AG04449 (cell line): ENCODE measurements at places on chromosomes 12 and 14.
A peak's percentile ranks its signal among the peaks of the same experiment; 100 is the strongest.

GRCh38 chr12:80937391-80938238 is at the start of gene LIN7A:
Gene LIN7A, minus strand, starts transcription at chr12:80937934. Its CDS starts 212 bp downstream, at chr12:80937722.
- DNase-seq, result no peak

GRCh38 chr14:72094844-72095582 is 162.8 kb downstream of the RGS6 start:
- no peak for DNase-seq

- DNase-seq, result no peak
Observed at GRCh38 chr14:39025250-39025809, 77.7 kb downstream of the SEC23A start.

- no peak for DNase-seq
Observed at GRCh38 chr14:52790011-52790755, 1.2 kb downstream of the GNPNAT1 start.

- DNase-seq, result no peak
Observed at GRCh38 chr14:68762953-68763764, 29.7 kb downstream of the ZFP36L1 start.

DNA sequence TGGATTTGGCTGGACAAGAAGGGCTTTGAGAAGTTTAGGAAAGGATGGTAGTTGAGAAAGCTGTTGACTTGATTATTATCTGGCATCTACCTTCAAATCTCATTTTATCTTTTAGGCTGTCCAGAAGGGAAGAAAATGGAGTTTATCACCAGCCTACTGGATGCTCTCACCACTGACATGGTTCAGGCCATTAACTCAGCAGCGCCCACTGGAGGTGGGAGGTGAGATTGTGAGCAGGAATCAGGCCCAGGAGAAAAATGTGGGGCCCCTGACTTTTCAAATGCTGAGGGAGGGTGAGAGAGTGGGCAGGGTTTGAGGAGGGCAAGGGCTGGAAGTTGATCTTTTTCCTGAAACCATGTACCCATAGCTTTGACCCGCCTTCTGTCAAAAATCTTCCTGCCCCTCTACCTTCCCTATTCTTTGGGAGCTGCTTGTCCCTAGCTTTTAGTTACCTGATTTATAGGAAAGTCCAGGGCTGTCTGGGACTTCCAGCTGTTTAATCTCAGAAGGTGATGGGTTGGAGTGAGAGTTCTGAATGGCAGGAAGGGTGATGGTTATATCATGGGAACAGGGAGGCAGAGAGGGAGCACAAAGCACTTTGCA is 134.2 kb downstream of the SMOC1 start:
- no peak for DNase-seq

DNA sequence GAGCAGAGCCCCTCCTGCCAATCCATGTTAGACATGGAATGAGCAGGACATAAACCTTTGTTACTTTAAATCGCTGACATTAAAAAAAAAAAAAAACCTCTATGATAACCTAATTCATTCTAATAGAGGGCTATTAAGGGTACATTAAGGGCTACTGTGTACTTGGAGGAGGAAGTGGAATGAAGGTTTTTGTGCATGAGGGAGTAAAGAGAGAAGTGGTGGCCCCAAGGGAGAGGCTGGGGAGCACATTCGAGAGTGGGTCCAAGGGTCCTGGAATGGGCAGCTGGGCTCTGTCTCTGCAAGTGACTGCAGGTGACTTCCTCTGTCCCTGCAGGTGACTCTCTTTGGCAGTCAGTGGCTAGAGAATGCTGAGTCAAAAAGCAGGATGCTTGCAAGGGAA is 32.1 kb upstream of the PTGDR start:
- DNase-seq, result no peak

DNA sequence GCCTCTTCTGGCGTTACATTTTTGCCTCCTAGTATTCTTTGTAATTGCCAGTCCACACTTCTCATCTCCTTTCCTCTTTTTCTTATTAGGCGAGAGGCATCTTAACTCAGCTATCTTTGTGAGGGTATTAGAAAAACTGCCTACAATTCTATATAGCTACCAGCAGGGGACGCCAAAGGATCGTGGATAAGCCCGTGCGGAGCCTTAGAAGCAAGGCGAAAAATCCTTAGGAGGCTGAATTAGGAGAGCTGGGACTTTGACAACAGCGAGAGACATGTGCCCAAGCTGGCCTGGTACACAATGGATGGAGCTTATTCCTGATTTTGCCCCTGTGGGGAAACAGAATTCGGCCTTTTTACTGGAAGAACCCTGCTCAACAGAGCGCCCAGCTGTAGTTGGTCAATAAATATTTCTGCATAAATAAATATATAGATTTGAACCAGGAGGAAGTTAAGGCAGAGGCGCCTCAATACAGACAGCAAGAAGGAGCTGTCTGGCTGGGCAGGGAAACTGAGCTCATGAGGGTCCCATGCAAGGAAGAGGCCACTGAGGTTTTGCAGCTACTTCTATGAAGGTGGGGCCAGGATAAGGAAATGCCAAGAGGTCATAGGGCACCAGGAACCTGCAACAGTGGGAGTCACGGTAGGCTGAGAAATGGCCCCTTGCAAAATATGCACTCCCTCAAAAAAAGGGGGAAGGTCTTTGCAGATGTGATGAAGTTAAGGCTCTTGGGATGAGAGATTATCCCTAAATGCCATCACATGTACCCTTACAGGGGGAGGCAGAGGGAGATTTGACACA is 14.6 kb upstream of the RBM19 start:
- peak; percentile 26 for DNase-seq

DNA sequence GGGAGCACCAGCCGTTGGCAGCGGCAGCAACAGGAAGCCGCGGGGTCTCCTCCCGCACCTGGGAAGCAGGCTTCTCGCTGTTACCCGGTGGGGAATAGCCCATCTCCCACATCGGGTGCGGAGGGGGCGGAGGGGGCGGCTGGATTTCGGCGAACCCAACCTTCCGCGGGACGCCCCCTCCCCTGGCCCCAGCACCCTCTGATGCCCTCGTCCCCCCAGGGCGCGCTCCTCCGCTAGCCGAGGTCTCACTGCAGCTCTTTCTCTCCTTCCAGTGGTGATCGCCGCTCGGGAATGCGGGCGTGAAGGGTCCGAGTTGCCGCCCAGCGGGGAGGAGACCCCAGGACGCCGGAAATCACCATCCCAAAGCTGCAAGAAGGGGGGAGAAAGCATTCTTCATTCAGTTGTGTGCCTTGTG is 303 bp downstream of the SAMD4A start:
- DNase-seq, result no peak

DNA sequence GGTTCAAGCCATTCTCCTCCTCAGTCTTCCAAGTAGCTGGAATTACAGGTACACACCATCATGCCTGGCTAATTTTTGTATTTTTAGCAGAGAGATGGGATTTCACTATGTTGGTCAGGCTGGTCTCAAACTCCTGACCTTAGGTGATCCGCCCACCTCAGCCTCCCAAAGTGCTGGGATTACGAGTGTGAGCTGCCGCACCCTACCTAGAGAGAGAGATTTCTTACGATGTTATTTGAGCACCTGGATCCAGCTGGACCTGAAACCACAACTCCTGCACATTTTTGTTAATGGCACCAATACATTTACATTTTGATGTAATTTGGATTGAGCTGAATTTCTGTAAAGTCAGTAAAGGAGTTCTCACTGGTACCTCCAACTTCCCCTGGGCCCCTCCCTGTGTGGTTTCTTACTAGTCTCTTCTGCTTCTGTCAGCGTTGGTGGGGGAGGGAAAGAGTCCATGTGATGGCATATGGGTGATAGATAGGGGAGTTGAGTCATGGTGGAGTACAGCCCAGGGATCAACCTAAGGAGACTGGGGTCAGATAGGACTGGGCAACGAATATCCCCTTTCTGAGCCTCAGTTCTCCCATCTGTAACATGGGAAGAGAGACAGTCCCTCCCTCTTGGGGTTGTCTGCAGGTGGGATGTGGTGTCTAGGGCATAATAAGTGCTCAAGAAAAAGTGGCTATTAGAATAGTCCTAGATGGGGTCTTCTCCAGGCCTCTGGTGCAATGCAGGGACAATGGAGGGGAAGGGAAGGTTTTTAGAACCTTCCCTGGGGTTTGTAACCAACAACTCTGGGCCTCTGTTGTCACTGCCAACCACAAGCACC is 83.3 kb upstream of the MED13L start:
- no peak for DNase-seq

GRCh38 chr12:72271451-72272090 is 599 bp upstream of the TRHDE start:
- DNase-seq, result no peak

GRCh38 chr12:40469736-40470135 is 222.5 kb upstream of the CNTN1 start:
- no peak for DNase-seq

DNA sequence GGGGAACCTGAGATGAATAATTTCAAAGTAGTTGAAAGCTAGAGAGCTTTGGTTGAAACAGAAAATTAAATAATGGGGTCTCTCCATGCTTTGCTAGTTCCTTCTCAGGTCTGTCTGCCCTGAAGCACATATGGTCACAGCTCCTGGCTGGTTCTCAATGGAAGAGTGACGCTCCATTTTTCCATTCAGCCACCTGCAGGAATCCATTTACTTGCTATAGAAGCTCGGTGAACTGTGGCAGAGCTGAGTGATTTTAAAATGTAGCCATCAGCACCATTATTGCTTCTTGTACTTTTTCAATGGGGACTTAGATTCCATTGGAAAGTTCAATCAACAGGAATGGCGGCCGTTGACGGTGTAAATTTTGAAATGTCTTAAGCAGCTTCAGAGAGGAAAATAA is 525.2 kb downstream of the GLT1D1 start:
- DNase-seq, result no peak

DNA sequence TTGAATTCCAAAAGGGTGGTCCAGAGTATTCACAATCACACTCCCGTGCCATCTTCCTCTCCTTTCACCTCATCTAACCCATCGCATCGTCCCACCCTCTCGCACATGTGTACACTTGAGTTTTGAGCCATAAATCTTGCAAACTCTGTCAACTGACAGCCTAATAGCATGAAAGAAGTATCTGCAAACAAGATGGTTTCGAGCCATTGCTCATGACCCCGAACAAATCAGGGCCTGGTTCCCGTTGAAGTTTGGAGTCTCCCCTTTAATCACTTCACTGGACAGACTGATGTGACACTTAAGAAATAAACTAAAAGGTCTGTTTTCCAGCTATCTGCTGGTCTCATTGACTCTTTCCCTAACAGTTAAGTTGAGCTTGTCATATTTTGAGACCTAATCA is 223.6 kb upstream of the SOX5 start:
- DNase-seq, result no peak

GRCh38 chr14:74475678-74476077 is 17.4 kb downstream of the NPC2 start:
- DNase-seq, result no peak

- DNase-seq, result no peak
Observed at GRCh38 chr14:55450124-55450523, 9.7 kb upstream of the TBPL2 start.

GRCh38 chr12:15181017-15181683 is 40.1 kb downstream of the RERG start:
- DNase-seq, result no peak

- DNase-seq, result no peak
Observed at GRCh38 chr12:132324841-132325732, 4.3 kb downstream of the GALNT9 start.

- DNase-seq, result no peak
Observed at GRCh38 chr14:20820063-20820904, 17.6 kb upstream of the RNASE1 start.

GRCh38 chr14:100547633-100548294 is 39.5 kb downstream of the BEGAIN start:
- no peak for DNase-seq

- DNase-seq, result no peak
Observed at GRCh38 chr12:125254856-125255255, 189.6 kb downstream of the AACS start.

DNA sequence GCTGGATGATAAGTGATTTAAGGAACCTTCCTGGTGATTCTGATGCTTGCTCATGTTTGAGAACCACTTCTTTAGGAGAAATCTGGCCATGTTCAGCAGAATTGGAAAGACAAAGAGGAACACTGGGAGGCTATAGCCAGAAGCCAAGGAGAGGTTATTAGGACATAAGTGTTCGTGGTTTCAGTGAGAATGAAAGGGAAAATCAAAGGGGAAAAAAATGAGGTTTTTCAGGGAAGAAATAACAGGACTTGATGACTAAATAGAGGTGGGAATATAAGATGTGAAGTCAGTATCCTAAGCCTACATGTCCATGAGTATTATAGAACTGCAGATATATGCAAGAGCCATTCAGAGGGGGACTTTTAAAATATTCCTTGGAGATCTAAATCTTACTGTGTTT is 95.6 kb downstream of the DAAM1 start:
- DNase-seq, result no peak

DNA sequence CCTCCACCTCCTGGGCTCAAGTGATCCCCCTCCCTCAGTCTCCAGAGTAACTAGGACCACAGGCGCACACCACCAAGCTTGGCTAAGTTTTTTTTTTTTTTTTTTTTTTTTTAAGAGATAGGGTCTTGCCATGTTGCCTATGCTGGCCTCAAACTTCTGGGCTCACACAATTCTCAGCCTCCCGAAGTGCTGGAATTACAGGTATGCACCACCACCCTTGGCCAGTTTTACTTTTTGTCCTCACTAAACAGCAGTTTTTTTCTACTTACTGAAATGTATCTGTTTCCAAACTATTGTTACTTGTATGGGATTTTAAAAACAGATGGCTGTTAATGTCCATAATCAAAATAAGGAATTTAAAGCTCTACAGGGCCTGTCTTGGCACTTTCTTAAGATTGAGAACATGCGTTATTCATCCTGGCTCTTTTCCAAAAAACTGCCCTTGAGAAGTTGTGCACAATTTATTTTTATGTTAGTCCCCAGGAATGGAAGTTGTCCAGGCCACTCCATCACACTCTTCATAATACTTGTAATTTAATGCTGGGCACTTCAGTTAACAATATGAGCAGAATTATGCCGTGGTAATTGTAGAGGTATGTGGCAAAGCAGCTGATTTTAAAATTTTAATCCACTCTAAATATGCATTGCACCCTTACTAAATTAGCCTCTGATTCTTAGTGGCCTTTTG is 51.9 kb upstream of the REP15 start:
- no peak for DNase-seq

- DNase-seq, result no peak
Observed at GRCh38 chr12:32605326-32606095, 73.6 kb upstream of the DNM1L start.

DNA sequence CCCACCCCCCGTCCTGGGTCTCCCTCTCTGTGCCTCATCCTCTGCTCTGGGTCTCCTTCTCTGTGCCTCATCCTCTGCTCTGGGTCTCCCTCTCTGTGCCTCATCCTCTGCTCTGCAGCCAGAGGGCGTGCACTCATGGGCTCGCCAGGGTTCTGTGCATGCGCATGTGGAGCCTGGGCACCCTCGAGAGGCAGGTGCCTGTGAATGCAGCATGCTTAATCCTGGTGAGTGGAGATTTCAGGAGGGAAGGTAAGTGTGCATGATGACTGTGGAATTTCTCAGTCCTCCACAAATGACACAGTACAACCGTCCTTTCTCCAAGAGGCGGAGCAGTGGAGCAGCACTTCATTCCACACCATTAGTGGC is 65.2 kb downstream of the EP400 start:
- DNase-seq, result no peak
